ENCODE measurements at places on chromosomes 6 and 20.

DNA sequence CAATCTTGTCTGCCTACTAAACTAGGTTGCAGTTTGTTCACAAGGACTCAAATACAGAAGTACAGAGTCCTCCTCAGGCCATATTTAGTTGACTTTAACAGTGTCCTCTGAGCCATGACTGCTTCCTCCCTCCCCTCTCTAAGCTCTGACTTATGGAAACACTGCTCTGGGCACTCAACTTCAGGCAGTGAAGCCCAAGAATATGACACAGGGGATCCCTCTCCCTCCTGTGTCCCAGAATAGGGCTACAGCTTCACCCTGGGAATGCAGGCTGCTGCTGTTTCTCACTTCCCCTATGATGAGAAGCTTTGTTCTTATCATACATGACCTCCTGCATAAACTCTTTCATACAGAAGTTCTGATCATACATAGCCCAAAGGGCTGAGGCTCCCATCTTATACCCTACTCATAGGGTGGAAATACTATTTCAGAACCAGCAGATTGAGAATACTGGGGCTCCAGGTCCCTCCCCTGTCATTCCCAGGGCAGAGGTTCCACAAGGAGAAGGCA is 97.3 kb upstream of the UST start:
- DNase-seq, result no peak

DNA sequence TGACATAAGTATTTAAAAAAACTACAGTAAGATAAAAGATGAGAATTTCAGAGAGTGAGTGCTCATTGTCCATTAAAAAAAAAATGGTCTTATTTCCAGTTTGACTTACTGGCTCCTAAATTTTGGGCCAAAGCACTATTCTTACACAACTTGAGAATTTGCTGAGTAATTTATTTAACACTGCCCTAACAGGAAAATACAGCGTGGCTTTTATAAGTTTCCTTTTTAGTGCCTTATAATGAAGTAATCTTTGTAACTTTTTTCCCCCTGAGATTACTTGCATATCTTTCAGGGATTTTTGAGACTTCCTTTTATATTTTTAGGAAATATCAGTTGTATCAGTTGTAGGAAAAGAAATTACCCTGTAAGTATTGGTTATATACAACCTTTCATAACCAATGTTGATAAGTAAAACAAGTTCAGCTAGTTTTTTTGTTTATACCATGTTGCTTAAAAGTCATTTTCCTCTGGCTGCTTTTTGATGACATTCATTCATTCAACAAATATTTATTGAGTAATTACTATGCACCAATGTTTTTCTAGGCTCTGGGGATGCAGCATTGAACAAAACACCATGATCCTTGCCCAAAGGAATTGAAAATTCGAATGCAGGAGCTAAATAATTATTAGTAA is 106.4 kb upstream of the SGK1 start:
- no peak for DNase-seq

DNA sequence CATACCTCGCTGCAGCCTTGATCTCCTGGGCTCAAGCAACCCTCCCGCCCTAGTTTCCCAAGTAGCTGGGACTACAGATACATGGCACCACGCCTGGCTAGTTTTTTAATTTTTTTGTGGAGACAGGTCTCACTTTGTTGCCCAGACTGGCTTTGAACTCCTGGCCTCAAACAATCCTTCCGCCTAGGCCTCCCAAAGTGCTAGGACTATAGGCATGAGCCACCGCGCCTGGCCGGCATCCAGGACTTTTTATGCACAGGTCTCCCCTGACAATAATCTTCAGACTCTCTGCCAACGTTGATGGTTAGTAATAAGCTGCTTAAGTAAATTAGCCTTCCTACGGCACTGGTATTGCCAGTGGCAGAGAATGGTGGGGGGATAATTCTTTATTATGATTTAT is 110.5 kb upstream of the MTHFD1L start:
- no peak for DNase-seq

- no peak for DNase-seq
Measured at GRCh38 chr6:331622-332521, 39.6 kb downstream of the DUSP22 start.

GRCh38 chr6:158634695-158635426 is 9.7 kb downstream of the DYNLT1 start:
- no peak for DNase-seq

- no peak for DNase-seq
Measured at GRCh38 chr6:169556758-169557548, 144.9 kb downstream of the WDR27 start.
